Karpas-422 (cell line): ENCODE measurements at places on chromosomes 1 and 21. TPM values are rescaled to one million over a fixed set of nuclear protein-coding genes. Genes with fewer than 3 reads are reported as not detected.
A peak's percentile ranks its signal among the peaks of the same experiment; 100 is the strongest.

- no peak for DNase-seq
Observed at GRCh38 chr1:88982055-88982454, 10.4 kb downstream of the KYAT3 start.

- no peak for DNase-seq
Observed at GRCh38 chr1:68409426-68409825, 40.3 kb downstream of the RPE65 start.

- DNase-seq = no peak
Observed at GRCh38 chr1:56993475-56993874, 27.7 kb upstream of the C8B start.

GRCh38 chr1:204821476-204821875 is 49.2 kb upstream of the NFASC start:
- no peak for DNase-seq

DNA sequence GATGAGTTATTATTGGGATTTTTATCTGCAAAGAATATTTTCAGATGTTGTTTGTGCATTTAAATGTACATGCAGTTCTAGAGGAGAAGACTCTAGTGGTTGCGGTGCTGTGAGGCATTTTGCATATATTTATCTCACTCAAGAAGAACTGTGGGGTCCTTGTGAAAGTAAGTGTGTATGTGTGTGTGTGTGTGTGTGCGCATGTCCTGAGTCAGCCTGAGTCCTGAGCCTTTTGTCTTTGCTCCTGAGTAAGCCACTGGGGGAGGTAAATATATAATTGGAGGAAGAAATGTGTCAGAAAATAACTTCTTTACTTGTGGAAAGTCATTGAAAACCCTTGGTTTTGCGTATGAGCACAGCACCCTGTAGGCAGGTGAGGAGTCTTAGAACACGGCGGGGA is 55.6 kb upstream of the CD34 start:
- no peak for DNase-seq

GRCh38 chr1:87638636-87639035 is 310.0 kb downstream of the LMO4 start:
- DNase-seq = no peak

- DNase-seq = peak; percentile 68
Observed at GRCh38 chr1:145846201-145846612, 777 bp downstream of the NUDT17 start.

GRCh38 chr21:40631211-40631610 is 215.7 kb downstream of the DSCAM start:
- no peak for DNase-seq

GRCh38 chr1:67058761-67059160 is 4.8 kb upstream of the SLC35D1 start:
- no peak for DNase-seq

- DNase-seq = peak; percentile 92
Observed at GRCh38 chr1:157090196-157090647, 9.4 kb downstream of the ETV3L start.

DNA sequence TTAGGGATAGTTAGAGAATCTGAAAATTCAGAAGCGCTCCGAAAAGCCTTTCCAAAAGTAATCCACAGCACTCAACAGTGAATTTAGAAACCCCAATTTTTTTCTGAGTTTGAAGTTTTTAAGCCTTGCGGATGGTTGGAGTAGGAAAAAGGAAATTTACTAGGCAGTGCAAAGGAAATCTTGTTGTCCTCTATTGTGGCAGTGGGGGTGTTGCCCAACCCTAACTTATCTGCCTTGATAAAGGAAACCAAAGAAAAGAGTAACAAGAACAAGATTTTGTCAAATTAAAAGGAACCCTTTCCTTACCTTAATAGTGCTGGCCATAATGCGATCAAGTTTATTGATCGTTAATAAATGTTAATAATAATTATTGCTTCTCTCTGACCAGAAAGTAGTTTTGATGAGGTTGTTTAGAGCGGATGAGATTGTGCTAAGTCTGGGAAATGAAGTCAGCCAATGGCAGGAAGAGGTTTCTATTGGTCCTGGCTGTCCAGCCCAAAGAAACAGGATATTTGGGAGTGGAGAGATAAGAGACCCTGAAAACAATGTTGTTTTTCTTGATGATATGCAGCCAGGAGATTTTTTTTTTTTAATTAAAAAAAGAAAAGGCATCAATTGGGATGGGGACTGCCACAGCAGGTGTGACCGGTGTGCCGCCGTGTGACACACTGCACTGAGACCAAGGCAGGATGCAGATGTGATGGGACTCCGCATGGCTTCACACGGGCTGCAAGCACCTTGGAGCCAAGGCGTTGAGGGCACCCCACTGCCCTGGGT is at the start of gene ERG:
TSS of gene ERG (minus strand) at position 421 of the 777 bp plus-strand sequence. CDS start at position 324, 97 bp downstream.
- no peak for DNase-seq

DNA sequence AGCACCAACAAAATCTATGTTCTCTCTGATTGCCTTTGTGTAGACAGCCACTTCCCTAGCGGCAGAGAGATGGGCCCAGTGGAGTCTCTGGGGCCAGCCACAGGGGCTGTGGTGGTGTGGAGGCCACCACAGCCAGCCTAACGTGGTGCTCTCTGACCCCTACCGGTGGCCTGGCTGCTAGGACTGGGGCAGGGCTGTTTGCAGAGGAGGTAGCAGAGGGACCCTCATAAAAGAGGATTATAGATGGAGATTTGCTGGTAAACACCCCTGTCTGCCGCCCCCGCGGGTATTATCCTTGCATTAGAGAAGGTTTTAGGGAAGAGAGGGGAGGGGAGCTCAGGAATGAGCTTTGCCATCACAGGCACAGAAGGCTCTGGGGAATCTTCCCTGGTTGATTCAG is 310.3 kb upstream of the VAMP3 start:
- no peak for DNase-seq

DNA sequence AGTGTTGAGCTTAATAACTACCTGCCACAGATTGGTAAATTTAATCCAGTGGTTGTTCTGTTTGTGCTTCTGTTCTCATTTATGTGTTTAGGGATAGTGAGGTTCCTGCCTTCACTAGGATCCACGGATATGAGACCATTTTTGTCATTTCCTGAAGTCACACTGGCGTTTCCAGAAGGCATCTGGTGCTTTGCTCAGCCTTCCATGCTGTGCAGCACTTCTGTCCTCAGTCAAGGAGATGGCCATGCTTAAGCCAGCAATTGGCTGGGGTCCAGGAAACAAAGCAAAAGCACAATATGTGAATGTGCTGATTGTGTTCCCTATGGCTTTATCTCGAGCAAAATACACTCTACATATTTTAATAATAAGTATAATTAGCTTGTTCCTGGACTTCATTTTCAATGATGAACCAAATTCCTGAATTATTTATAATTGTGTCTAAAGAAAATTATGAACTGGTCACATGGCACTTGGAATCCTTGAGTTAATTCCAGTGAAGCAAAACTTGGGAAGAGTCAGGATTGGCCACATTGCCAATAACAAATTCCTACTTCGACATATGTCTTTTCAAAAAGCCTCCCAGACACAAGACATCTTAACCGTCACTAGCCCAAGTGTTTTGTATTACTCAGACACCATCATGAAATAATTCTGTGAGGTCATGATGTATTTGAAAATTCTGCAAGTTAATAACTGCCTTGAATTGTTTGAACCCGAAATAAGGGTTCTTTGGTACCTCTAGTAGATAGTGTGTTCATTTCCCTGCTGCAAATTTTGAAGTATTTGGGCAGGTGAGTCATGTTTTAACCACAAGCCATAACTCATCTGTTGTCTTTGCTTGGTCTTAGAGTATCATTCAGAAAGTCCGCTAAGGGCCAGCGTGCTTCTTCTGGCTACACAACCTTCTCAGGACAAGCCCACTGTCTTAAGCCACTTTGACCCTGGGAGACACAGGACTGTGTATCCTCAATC is 412.4 kb downstream of the DISC1 start:
- DNase-seq = no peak

DNA sequence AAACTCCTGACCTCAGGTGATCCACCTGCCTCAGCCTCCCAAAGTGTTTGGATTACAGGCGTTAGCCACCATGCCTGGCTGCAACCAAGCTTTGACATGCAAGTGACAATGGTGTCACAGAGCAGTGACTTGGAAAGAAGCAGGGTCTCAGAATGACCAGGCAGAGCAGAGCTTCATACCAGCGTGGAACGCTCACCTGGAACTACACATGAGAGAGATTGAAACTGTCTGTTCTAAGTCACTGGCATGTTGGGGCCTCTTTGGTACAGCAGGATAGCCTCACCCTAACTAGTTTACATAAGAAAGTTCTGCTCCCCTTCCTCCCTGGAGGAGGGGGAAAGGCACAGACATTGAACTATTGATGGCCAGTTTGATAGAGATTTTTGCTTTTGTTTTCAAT is 47.5 kb upstream of the ITPKB start:
- no peak for DNase-seq

GRCh38 chr1:113946678-113947387 is 17.7 kb downstream of the HIPK1 start:
- DNase-seq = no peak

DNA sequence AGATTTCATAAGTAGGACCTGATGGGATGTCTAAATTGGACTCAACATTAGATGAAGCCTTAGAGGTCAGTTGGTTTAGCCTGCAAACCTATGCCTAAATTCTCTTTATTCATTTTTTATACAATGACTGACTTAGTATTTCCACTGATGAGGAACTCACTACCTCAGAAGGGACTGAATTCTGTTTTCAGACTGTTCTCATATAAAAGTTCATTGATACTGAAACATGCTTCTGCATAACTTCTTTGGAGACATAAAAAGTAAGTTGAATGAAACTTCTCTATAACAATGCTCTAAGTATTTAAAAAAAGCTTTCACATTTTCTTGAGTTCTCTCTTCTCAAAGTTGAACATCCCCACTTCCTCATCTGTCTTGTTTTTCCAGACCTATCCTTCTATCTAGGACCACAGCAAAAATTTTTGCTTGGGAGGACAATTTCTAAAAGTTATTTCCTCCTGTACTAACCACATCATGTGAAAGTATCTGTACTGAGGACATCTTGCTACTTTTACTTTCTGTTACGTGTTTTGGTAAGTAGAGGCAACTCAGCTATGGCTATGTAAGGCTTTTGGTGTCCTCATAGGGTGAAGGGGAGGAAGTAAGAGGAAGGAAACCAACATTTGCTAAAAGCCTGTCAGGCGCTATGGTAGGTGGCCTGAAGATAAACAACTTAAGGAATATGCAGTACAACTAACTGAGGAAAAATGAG is 64.1 kb downstream of the USP24 start:
- DNase-seq = no peak

- DNase-seq = peak; percentile 86
Observed at GRCh38 chr1:35577071-35577998, 4.2 kb downstream of the TFAP2E start.

- no peak for DNase-seq
Observed at GRCh38 chr21:19490481-19490880, 1086.9 kb upstream of the TMPRSS15 start.

DNA sequence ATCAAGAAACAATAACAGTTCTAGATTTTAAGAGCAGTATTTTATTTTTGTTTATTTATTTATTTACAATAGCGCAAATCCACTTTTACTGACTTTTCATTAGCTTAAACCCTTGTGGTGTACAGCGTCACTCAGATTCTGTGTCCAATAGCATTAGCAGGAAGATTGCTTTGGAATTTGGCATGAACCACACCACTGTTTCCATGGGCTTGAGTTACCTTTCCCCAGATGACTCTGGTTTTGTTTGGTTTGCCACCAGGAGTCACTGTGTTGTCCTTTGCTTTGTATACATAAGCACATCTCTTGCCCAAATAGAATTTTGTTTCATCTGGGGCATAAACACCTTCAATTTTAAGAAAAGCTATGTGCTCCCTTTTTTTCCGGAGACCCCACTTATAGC is 25.9 kb upstream of the SNRPE start:
- DNase-seq = peak; percentile 39

DNA sequence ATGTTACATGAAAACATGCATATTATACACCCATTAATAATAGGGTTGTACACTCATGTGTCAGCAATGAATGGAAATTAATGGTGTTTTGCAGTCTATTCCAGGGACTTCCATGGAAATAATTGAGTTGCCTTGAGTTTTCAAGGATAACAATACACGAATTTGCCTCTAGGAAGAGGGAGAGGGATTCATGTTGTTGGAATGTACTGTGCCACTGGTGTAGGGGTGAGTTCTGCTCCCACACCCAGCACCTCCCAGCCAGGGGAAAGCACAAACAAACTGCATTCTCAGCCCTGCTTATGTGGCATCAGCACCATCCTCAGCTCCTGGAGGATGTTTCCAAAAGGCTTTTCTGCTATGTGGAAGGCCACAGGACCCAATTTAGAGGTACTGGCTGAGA is 57.8 kb downstream of the BCAR3 start:
- no peak for DNase-seq

DNA sequence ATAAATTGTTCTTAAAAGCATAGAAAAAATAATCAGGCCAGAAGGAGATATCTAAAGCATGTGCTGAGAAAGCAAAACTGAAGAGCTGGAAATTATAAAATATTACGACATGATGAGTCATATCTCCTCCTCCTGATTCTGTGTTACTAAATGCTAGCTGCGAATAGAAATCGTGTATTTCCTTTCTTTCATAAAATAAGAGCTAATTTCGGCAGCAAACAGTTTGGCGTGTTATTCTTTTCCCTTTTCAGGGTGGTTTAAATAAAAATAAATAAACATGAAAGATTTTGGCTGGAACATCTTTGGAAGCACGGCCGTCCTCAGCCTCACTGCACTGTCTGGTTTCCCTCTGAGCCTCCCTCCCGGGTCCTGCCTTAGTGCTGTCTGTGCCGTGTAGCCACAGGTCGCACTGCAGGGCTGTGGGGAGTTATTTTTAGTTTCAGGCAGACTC is 56.0 kb downstream of the ADARB1 start:
- DNase-seq = no peak

DNA sequence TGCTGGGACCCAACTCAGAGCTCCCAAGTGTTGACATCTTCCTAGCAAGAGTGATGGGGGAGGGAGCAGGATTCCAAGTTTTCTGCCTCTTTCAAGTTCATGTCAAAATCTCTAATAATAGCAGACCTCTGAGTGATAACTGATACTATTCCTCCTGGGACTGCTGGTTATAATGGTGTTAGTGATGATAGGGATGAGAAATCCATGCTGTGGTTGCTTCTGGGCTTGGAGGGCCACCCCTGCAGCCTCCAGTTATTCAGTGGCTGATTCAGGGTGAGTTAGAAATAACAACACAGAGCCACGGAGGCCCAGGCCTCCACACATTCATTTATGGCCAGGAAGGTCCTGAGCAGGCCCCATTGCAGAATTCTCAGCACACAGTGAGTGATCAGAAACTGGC is 40.6 kb upstream of the ARTN start:
- no peak for DNase-seq

Gene NAV1
- total RNA-seq = 0.83 and 2.9 TPM in 2 replicates

Gene SHISA4
- 0.51 TPM in 1 of 2 replicates, not detected in the other for total RNA-seq

Gene RIMS3
- total RNA-seq = 4.2 and 5.5 TPM in 2 replicates

Gene DNALI1
- not detected in 2 replicates for total RNA-seq

Gene TTC34
- total RNA-seq = 0.32 and 1.0 TPM in 2 replicates

Gene SH2D1B
- total RNA-seq = not detected in 2 replicates

Gene TMOD4
- total RNA-seq = 0.52 TPM in 1 of 2 replicates, not detected in the other

Gene RGS5
- 4.5 and 27.0 TPM in 2 replicates for total RNA-seq

Gene AMPD1
- not detected in 2 replicates for total RNA-seq

Gene OR2T11
- total RNA-seq = not detected in 2 replicates

Gene USF1
- 61.2 and 111 TPM in 2 replicates for total RNA-seq

Gene CRYBG2
- 1.3 TPM in 1 of 2 replicates, not detected in the other for total RNA-seq
